ENCODE measurements at places on chromosomes 5 and 9.

DNA sequence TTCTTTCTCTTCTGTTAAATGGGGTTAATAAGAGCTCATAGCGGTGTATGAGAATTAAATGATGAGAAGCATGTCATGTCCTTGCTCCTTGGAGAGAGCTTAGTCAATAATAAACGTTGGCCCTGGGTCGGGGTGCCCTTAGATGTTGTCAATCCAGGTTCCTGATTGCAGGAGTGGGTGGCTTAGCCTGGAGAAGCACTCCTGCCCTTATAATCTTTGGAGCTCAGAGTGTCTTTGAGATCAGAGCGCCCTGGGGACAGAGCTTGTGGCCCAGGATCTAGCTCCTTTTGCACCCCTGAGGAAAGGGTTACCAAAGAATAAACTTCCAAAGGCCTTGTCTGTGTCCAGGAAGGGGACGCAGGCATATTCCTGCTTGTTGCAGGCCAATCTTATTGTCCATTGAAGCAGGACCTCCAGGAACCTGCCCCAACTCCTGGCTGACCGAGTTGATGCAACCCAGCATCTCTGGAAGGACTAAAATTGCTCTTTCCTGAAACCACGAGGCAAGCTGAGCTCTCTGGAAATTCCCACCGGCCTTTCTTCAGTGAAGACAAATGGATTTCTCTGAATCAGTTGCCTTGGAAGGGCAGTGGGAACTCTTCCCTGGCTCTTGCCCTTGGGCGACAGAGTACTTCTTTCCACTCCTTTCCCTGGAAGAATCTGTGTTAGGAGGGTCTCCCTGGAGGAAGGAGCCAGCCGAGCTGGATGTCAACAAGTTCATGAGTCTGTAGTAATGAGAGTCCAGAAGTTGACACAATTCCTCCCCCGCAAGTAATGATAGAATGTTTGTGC lies 6.4 kb upstream of the AMBP start:
- no peak for DNase-seq

DNA sequence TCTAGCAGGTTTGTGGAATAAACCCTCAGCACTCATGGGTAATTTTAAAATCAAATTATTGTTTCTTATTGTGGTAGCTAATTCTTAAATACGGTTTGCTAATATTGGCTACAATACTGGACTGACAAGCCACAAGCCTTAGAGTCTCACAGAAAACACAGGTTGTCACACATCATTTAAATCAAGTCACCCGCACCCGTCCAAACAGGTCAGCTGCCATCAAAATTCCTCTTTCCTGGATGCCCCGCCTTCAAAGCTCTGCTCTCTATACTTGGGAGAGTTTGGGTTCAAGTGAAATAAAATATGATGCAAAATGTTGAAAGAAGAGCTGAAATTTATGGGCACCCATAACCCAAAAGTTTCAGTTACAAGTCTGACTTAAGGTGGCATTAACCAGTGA lies 12.3 kb upstream of the SUSD1 start:
- DNase-seq = no peak

DNA sequence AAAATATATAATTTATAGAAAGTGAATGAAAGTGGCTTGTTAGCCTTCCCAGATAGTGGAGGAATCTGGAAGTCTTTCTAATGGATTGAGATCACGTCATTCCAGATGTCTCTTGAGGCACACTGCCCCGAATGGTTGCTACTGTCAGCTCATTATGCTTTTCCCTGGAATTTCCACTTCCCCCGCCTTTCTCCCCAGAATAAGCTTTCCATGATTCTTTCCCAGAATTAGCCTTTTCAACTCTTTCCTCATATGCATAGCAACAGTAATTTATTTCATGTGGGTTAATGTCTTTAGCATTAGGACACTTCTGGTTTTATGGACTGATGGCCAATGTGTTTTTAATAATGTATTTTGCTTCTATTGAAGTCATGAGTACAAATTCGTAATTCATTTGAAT lies 81.5 kb downstream of the PALM2AKAP2 start:
- DNase-seq = no peak

- DNase-seq = no peak
Measured at GRCh38 chr5:2387634-2388325, 363.7 kb downstream of the IRX2 start.

DNA sequence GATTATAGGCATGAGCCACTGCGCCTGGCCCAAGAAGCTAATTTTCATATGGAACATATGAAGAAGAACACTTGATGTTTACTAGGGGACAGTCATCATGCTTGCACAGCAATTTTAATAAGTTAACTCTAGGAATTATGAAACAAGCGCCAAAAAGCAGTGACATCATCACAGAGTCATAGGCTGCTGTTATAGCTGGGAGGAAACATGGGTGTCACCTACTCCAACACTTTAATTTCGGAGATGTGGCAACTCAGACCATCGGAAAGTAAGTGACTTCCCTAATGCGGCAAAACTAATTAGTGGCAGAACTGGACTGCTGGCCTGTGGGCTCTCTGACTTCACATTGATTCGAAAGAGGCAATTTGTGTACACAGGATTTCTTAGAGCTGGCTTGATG lies 38.1 kb upstream of the EQTN start:
- DNase-seq = no peak

GRCh38 chr9:87533271-87533670 lies 35.6 kb downstream of the DAPK1 start:
- no peak for DNase-seq

DNA sequence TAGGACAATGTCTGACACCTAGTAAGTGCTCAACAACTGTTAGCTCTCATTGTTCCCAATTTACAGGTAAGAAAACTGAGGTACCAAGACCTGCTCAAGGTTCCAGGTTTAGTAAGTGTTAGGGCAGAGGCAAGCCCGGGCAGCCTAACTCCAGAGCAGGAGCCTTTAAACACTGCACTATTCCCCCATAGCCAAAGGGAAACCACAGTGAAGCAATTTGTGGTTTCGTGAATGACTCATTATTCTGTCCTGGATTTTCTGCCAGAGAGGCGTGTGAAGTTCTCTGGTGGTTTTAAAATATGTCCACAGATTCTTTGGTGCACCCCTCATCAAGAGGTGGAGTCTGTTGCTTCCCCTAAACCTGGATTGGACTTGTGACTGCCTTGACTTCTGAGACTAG lies 1.0 kb upstream of the MCC start:
- peak; percentile 88 for DNase-seq

GRCh38 chr5:136190904-136191303 lies 2.1 kb downstream of the SMIM32 start:
- peak; percentile 2 for DNase-seq

- no peak for DNase-seq
Measured at GRCh38 chr5:132840896-132841295, 10.4 kb upstream of the SHROOM1 start.

DNA sequence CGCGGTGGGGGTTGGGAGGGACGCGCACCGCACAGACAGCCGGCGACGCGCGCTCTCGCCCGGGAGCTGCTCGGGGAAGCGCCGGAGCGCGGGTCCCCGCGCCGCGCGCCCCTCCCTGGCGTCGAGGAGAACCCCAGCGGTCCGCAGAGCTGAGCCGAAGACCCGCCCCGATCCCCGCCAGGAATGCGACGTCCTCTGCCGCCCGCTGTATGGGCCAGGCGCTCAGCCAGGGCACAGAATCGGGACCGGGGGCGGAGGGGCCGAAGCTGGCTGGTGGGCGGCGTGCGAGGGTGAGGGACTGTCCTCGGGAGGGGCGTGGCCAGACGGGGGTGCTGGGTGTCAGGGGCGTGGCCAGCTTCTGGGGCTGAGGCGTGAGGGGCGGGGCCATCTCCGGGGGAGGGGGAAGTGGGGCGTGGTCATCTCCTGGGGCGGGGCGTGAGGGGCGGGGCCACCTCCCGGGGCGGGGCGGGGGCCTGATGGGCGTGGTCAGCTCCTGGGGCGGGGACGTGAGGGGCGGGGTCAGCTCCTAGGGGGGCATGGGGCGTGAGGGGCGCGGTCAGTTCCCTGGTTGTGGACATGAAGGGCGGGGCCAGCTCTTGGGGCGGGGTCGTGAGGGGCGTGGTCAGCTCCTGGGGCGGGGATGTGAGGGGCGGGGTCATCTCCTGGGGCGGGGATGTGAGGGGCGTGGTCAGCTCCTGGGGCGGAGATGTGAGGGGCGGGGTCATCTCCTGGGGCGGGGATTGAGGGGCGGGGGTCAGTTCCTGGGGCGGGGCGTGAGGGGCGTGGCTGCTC lies 965 bp downstream of the PTGDS start:
- DNase-seq = peak; percentile 98

DNA sequence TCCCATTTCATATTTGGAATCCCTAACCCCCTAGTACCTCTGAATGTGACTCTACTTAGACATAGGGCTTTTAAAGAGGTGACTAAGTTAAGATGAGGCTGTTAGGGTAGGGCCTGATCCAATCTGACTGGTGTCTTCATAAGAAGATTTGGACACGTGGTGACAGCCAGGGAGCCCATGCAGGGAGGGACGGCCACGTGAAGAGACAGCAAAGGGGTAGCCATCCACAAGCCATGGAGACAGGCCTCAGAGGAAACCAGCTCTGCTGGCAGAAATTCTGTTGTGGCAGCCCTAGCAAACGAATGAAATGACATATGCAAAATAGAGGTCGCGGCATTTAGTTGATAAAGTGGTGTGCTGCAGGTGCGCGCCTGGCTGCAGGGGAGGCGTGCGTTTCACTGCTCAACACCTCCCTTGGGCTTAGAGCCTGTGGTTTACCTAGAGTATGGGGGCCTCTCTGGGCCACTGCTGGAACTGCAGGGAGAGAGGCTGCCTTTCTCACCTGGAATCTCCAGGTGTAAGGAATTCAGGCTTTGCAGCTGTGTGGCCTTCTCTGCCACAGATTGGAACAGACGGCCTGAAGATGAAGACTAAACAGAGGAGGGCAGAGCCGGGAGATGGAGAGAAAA lies 7.1 kb upstream of the AFAP1L1 start:
- DNase-seq = no peak

- DNase-seq = no peak
Measured at GRCh38 chr5:76495870-76496269, 92.8 kb downstream of the IQGAP2 start.
